Type B pancreatic cell (in vitro differentiated cells): ENCODE measurements at places on chromosomes 6 and 20.

- no peak for DNase-seq
Measured at GRCh38 chr6:73965539-73966029, 269.6 kb downstream of the CD109 start.

DNA sequence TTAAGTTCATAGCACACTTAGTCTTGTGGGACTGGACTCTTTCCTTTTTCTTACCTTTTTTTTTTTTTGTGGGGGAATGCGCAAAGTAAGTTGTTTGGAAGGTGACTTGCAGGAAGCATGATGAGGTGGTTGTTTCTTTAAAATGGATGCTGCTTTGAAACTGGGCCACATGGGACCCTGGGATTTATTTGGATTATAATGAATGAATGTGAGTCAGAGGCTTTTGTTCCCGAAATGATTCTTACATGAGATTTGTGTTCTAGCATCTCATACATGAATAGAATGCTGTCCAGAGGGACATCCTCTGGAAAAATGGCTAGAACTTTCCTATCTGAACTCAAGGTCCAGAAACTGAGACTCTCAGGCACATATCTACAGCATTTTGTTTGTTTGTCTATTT is 236.6 kb upstream of the RNF24 start:
- DNase-seq, result no peak

GRCh38 chr6:95837890-95838289 is 177.9 kb upstream of the FUT9 start:
- no peak for DNase-seq

GRCh38 chr6:6453186-6453585 is 132.7 kb upstream of the F13A1 start:
- no peak for DNase-seq

DNA sequence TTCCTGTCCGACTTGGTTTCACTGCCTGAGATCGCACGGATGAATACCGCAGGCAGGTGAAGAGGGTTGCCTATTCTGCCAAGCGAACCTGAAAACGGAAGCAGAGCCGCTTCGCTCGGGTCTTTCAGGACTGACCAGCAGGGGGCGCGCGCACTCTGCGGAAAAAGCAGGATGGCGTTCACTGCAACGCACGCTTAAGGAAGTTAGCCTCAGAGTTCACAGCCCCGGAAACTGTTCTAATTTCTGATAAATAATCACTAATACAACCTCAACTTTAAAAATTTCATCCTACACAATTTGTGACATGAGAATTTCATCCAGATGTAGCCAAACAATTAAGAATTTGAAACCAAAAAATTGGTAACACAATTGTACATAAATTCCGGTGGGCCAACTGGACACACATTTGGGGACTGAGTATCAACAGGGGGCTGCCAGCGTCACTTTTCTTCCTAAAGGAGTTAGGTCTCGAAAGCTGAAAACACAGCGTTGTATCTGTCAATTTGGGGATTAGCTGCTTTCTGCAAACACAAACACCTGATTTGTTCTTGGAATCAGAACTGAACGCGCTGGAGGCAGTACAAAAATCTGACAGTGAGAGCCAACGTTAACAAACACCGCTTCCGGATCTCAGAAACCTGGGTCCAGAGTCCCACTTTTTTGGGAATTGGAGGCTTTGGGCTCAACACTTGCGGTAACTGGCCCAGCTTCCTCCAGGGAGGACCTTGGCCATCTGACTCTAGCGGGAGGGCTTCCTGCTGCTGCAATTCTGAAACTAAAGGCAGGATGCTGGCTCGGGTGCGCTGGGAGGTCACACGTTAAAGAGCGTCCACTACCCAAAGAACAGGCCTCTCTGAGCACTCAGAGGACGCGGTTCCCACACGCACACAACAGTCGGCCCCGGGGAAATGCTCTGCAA is 8.8 kb downstream of the PXDC1 start:
- DNase-seq, result peak; percentile 91

DNA sequence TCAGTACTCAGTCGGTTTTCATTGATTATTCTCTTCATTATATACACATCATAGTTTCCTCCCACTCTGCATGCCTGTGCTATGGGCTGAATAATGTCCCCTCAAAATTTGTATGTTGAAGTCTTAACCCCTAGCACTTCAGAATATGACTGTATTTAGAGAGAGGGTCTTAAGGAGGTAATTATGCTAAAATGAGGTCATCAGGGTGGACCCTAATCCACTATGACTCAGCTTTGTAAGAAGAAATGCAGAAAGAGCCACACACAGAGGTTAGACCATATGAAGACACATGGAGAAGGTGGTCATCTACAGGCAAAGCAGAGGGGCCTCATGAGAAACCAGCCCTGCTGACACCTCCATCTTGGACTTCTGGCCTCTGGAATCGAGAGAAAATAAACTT is 15.8 kb downstream of the ABHD12 start:
- no peak for DNase-seq

DNA sequence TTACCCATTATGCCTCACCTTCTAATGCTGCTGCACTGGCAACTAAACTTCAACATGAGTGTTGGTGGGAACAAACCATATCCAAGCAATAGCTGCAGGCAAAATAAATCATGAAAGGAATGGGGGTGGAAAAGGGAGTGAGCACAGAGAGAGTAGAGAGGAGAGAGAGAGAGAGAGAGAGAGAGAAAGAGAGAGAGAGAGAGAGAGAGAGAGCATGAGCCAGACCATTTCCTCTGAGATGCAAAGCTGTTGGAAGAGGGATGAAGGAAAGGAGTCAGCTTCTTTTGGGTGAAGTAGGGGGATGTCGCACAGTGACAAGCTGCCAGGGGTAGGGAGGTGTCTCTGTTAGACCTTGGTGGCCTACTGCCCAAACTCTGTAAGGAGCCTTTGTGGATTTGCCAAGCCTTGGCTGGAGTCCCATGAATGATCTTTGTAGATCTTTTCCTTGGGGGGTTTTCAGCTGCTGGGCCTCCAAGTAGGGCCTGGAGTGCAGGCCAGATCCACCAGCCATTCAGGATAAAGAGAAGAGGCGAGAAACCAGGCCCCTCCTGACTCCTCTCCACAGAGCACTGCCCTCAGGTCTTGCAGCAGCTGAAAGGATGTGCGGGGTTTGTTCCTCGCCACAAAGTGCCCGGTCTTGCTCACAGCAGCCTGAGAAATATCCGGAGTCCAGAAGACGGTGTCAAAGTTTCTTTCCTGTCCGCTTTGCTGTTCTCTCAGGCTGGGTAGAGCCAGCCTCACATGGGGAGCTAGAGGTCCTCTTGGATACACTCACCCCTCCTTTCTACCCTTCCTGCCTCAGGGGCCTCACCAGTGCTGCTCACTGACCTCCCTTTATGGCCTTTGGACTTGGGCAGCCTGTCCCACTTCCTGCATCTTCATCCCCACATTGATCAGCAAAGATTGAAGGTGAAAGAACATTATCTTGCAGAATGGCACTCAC is 17.8 kb downstream of the BTBD3 start:
- DNase-seq, result no peak

DNA sequence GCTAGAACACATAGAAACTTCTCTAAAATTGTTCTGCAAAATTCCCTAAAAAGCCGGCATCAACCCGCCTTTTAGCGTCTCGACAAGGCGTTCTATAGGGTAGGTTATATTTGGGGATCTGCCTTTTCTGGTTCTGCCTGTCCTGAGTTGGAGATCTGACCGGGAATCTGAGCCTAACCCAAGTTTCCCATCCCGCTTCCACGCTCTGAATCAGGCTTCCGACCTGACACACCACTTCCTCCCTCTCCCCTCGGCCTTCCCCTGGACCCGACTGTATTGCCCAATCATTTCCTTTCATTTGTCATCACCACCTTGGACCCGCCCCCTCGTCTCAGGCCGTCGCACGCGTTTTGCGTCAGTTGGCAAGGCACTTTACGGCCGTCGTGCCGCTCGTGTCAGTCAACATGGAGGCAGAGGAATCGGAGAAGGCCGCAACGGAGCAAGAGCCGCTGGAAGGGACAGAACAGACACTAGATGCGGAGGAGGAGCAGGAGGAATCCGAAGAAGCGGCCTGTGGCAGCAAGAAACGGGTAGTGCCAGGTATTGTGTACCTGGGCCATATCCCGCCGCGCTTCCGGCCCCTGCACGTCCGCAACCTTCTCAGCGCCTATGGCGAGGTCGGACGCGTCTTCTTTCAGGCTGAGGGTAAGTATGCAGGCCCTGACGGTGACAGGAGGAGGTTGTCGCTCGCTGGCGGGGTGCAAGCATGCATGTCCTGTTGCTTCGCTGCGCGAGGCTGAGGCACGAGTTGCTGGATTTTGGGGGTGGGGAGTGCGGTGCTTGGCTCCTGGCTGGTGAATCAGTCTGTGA is at the start of gene ABT1:
TSS of gene ABT1 (plus strand) at position 375 of the 810 bp plus-strand sequence. CDS start at position 405, 30 bp downstream.
- peak; percentile 96 for DNase-seq

GRCh38 chr20:59611286-59611685 is 6.9 kb downstream of the PHACTR3 start:
- DNase-seq, result no peak

DNA sequence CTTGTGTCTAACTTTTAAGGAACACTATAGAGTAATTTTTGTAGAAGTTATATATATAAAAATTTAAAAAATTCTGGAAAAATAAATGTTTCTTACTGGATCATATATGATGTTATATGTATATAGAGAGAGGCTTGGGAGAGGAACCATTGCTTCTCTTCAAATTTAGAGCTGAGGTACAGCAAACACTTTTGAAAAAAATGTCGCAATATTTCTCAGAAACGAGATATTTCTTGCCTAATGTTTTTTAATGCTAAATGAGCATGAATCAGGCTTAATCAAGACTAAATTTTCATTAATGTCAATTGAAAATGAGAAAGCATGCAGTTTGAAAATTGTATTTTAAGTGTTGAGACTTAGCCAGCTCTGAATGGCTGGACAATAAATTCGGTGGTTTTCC is 2.6 kb downstream of the PKIB start:
- DNase-seq, result no peak

- no peak for DNase-seq
Measured at GRCh38 chr6:97864366-97864765, 581.4 kb upstream of the MMS22L start.

GRCh38 chr20:62405108-62405980 is 1.7 kb downstream of the CABLES2 start:
- DNase-seq, result no peak

GRCh38 chr6:11902527-11902926 is 109.6 kb upstream of the HIVEP1 start:
- DNase-seq, result no peak

DNA sequence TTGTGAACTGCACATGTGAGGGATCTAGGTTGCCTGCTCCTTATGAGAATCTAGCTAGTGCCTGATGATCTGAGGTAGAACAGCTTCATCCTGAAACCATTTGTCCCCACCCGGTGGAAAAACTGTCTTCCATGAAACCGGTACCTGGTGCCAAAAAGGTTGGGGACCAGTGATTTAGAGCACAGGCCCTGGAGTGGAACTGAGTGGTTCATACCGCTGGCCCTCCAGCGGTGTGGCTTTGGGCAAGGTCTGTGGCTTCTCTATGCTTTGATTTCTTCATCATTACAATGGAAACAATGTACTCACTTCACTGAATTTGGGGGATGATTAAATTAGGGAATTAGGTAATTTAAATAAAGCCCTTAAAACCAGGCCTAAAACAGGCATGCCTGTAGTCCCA is 36.3 kb downstream of the CD164 start:
- no peak for DNase-seq

GRCh38 chr6:16583144-16583762 is 178.0 kb downstream of the ATXN1 start:
- DNase-seq, result no peak

GRCh38 chr6:87789198-87789899 is 87.3 kb upstream of the AKIRIN2 start:
- no peak for DNase-seq

- DNase-seq, result no peak
Measured at GRCh38 chr6:28569748-28570147, 44.1 kb downstream of the GPX5 start.

- peak; percentile 78 for DNase-seq
Measured at GRCh38 chr6:111872401-111873177, 663 bp downstream of the FYN start.

DNA sequence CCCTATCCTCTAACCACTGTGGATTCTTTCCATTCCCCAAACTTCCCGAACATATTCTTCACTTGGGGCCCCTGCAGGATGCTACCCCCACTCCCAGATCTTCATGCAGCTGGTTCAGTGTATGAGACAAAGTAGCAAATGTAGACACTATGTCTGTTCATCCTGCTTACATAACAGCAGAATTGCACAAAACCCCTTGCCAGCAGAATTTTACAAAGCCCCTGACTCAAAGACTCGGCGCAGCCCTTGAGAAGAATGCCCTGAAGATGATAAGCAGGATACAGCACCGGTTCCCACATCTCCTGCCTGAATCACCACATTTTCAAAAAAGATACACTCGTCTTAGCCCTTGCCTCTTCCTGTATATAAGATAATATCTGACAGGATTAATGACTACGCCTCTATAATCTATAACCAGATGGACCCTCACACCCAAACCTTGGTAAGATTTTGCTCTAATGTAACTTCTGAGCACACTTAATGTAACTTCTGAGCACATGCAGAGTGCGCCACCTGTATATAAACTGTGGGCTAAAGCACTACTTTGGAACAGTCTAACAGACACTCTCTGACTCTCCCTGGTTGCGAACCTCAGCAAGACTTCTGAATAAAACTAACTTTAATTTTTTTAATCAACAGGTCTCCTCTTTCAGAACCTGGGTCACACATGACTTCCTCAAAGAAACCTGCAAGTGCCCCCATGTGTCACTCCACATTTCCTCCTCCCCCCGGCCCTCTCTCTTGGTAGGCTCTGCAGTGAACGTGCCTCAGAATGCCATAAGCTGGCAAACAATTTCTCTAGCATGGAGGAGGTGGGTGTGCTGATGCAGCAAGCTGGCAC is 28.7 kb downstream of the RALGAPA2 start:
- DNase-seq, result no peak

DNA sequence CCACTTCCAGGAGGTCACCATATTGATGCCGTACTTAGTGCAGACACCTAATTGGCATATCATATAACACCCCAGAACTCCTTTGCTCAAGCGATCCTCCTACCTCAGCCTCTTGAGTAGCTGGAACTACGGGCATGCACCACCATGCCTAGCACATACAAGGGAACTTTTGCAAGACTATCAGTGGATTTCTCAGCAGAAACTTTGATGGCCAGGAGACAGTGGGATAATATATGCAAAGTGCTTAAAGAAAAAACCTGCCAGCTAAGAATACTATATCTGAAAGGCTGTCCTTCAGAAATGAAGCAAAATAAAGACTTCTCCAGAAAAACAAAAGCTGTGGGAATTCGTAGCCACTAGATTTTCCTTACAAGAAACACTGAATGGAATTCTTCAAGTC is 387.1 kb downstream of the DHX35 start:
- no peak for DNase-seq

DNA sequence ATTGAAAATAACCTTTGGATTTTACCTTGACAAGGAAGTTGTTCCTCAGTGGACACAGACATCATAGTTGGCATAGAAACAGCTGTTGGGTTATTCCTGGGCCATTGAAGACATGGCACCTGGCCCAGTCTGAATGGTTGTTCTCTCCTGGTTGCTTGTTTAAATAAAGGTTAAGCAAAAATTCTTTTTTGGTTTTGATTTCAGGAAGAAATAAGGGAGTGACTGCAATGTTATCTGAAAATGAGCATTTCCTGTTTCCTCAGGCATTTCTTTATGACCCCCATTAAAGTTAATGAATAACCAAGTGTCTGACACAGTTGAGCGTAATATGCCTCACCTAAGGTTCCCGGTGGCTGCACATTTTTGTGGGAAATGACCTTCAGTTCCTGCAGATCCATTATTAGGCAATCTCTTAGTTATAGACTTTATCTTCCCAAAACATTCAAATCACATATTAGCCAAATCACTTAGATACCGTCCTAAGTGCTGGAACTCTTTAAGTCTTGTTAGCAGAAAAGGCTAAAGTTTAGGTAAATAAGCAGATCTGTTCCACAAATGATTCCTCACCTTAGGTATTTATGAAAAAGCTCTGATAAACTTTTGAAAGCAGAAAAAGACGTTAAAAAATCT is 648.7 kb upstream of the FLRT3 start:
- no peak for DNase-seq

- no peak for DNase-seq
Measured at GRCh38 chr6:144259986-144260385, 25.1 kb upstream of the UTRN start.
